Memory B cell (primary cell): ENCODE measurements at places on chromosomes 6 and 20.

DNA sequence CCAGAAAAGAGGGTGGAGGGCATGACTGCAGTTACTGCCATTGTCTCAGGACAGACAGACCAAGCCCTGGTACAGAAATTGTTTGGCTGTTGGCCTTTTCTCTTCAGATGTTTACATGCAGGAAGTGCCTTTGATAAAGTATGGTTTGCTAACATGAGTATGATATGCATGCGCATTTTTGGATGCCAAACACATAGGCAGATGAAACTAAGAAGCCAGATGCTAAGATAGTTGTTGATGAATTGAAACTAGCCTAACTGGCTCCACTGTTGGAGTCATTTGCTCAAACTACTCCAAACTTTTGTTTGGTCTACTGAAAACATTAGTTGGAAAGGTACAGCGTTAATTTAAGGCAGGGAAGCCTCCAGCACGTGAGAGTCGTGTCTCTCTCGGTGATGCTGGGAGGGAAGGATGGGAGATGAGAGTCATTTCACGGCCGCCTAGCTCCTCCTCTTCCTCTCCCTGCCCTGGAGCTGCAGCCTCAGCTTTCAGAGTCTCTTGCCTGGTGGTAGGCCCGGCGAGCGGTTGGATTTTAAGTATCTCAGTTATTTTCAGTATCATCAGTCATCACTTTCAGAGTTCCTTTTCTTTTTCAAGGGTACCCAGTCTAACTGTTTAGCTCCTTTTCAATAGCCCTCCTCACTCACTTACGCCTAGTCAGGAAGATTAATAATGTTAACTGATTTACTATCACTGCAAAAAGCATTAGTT, 29.7 kb downstream of the RREB1 start:
- no peak for DNase-seq

DNA sequence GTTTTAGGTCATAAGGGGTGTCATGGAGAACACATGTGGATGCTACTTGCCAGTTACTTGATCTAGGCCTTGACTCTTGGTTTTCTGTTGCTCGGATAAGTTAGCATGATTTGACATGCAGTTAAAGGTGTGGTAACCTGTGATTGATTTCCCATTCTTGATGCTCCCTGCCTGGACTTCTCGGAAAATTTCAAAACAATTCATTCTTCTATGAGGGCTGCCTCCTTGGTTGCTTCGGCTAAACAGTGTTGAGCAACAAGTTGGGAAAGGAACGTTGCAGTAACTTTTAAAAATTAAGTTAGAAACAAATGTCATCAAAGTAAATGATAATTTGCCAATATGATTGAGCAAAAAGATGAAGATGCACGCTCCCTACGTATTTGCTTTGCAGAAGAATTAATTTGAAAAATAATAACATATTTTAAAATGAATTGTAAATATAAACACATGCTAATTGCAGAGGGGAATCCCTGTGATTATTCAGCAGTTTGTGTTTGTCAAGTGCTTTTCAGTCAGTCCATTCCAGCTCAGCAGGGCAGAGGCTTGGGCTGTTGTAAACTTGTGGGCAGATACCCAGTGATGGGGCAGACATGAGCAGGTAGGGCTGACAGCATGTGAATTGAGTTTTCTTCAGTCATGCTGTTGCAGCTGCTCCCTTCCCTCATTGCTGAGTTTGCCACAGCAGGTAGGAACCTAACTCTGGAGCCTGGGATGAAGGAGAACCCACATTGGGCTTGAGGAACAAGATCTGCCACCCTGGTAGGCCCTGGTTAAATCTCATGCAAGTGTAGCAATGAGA, 110.2 kb downstream of the ESR1 start:
- DNase-seq: no peak

GRCh38 chr6:112205427-112206109, 48.8 kb downstream of the LAMA4 start:
- DNase-seq: no peak

DNA sequence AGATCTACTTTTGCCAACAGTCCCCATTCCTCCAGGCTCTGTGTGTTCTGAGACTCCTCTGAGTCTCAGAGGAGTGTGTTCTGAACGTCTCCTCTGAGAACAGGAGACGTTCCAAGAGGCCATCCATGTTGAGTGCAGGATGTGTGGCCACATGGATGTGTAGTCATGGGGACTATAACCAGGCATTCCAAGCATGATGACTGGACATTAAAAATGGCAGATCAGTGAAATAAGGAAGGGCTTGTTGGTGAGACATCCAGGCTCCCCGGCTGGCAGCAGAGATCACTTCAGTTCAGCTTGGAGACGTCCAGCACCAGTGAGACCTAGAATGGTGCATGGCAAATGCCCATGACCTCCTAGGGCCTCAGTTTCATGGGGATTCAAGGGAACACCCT, 34.3 kb upstream of the POU5F1 start:
- no peak for DNase-seq

GRCh38 chr20:2140561-2140960, 38.9 kb downstream of the STK35 start:
- no peak for DNase-seq

- DNase-seq: no peak
Observed at GRCh38 chr6:24802271-24803059, 3.7 kb upstream of the ARMH2 start.

- DNase-seq: no peak
Observed at GRCh38 chr20:32798046-32798981, 21.4 kb upstream of the MAPRE1 start.

DNA sequence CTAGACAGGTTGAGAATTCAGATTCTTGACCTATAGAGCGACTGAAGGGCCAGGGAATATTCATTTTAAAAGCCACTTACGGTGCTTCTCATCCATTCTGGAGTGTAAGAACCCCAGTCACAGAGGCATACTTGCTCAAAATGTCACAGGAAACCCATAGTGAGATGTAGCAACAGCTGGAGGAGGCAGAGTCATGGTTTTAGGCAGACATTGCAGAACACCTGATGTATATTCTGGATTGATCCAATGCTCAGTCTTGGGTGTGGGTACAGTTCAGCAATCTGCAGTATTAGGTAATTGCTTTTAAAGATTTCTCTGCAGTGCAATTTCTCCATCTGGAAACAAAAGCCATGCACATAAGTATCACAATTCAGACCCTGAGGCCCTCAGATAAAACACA, 137.4 kb upstream of the SLC22A23 start:
- no peak for DNase-seq

DNA sequence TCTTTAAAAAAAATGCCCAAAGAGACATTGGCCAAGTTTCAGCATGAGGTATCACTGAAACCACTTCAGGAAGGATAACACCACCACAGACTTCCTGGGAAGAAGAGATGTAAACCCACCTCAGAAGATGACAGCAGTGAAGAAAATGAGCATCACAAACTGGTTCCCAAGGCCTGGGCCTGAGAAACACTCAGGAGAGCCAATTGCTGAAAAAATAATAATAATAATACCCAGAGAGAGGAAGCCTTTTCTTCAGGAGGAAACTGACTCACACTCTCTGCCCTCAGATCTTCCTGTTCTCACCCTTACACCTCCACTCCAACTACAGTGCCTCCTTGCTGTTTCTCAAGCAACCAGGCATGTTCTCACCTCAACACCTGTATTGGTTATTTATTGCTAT, 68.1 kb upstream of the MAFB start:
- DNase-seq: no peak

- DNase-seq: no peak
Observed at GRCh38 chr6:67345946-67346345, 1289.1 kb upstream of the ADGRB3 start.

- DNase-seq: no peak
Observed at GRCh38 chr6:109486068-109486467, 3.0 kb upstream of the ZBTB24 start.

- DNase-seq: no peak
Observed at GRCh38 chr6:127937102-127937501, 36.2 kb upstream of the THEMIS start.

DNA sequence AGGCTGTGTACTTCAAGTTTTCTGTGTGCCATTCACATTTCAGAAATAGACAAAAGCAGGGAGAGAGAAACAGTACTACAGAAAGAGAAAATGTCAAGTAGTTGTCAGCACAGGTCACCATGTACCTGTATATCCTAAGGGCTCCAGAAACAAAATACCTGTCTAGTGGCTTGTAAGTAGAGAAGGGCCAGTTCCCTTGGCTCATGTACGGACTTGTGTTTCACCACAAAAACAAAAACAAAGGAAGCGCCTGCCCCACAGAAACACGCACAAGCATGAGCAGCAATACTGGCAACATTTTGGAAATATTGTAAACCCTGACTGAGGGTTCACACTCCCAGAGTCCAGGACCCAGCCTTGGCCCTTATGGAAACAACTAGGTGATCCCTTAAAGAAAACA, 44.3 kb downstream of the CNKSR3 start:
- no peak for DNase-seq

GRCh38 chr20:44166008-44166407, 21.0 kb downstream of the JPH2 start:
- no peak for DNase-seq

- no peak for DNase-seq
Observed at GRCh38 chr20:45098103-45098773, 2.7 kb downstream of the KCNS1 start.

- DNase-seq: no peak
Observed at GRCh38 chr6:133115946-133116345, 125.2 kb upstream of the EYA4 start.

DNA sequence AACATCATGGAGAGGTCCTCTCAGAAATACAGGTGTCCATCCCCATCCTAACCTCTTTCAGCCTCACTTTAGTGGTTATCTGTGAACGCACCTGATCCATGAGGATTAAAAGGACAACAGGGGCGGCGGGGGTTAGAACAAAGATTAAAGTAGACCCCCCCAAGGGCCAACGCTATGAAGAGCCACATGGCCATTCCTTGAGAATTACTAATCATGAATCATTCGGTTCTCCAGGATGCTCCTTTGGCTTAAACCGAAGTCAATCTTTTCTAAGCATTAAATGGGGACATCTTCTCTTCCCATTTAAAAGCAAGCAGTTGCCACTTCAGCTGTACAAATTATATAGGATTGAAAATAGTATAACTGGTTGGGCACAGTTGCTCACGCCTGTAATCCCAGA, 212.4 kb downstream of the GMPR start:
- DNase-seq: no peak

GRCh38 chr20:25984933-25985332, 288.3 kb upstream of the ZNF337 start:
- peak; percentile 20 for DNase-seq

- DNase-seq: no peak
Observed at GRCh38 chr6:15176816-15177370, 69.0 kb upstream of the JARID2 start.

DNA sequence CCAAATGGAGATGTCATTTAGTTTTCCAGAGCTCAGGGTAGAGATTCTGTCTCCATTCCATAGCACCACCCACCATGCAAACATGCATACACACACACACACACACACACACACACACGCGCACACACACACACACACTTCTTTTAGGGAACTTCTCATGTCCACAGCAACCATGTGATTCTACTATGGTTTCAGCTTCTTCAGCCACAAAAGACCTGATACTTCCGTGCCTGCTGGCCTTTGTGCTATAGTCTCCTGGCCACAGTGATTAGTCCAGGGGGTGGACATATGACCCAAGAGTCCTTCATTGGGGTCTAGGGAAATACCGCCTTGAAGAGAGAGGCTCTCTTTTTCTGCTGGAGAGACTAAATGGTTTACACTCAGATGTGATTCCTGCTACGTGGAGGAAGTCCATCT, 53.5 kb downstream of the CARMIL1 start:
- DNase-seq: no peak

- DNase-seq: no peak
Observed at GRCh38 chr6:149114167-149114566, 203.3 kb upstream of the TAB2 start.

- DNase-seq: no peak
Observed at GRCh38 chr20:1160496-1160895, 24.3 kb downstream of the TMEM74B start.

DNA sequence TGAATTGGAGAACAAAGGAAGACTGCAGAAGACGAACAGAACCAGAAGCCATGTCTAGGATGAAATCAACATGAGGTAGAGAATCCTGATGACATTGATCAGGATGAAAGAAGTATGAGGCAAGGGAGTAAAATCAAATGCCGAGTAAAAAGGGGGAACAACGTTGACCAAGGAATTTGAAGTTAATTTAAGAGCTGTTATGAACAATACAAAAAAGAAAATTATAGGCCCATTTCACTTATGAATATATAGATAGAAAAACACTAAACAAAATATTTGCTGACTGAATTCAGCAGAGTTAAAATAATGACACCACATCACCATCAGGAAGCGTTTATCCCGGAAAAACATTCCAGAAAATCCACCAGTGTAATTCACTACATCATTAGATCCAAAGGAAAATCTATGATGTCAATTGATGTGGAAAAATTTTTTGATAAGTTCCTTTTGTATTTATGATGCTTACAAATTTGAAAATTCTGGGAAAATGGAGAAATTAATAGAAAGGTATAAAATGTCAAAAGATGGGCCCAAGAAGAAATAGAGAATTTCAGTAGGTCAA, 8.1 kb upstream of the CCN5 start:
- DNase-seq: no peak
